Right hindlimb (tissue), 1 donor: ENCODE measurements at places on chromosomes 16 and 17.

DNA sequence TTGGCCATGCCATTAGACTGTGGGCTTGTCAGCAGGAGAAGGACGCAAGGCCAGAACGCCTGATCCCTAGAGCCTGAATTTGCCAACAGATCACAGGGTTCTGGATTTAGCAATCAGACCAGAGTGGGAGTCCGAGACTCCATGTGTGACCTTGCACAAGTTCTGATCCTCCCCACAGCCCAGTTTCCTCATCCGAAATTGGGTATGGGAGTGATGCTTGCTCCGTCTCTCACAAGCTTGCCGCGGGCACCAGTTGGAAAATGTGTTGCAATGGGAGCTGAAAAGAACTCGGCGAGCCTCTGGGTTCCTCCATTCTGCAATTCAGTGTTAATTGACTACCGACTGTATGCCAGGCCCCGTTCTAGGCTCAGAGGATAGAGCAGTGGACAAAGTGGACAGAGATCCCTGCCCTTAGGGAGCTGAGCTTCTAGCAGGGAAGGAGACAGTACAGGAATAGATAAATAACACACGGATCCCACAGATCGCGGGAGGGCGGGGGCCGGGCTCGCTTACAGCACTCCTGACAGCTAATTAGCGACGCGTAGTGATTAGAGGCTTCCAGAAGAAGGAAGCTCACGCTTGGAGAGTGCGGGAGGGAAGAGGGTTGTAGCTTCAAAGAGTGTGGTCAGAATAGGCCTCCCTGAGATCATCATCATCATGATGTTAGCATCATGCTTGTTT lies 150.4 kb upstream of the CIBAR2 start:
- DNase-seq, result no peak

GRCh38 chr16:16025214-16025968 lies 76.0 kb downstream of the ABCC1 start:
- no peak for DNase-seq

DNA sequence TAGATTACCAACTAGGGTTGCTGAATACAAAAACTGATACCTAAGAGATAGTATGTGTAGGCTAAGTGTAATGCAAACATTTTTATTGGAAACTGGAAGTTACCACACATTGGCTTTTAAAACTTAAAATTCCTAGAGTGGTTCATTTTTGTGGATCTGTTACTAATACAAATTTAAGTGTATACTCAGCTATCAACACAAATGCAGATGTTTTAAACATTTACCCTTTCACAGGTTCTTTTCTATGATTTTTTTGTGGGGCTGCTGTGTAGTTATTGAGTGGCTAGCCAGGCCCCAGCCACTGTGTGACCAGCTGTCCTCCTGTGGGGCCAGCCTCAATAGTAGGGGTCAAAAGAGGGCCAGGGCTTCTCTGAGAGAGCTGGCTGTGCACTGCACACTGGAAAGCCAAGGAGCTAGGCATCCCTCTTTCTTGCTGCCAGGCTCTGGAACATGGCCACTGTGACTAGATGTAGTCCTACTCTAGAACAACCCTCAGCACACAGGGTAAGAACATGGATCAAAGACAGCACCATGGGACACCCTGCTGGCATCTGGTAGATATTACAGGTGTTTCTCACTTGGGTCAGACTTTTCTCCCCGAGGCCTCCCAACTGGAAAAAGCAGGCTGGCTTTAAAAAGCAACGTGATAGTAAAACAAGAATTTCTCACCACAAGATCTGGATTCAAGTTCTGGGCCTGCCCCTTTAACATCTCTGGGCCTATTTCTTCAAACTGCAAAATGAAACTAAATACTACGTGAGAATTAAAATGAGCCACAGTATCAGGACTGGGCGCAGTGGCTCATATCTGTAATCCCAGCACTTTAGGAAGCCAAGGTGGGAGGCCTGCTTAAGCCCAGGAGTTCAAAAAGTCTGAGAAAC lies 7.3 kb upstream of the VEZF1 start:
- DNase-seq, result peak; percentile 80

DNA sequence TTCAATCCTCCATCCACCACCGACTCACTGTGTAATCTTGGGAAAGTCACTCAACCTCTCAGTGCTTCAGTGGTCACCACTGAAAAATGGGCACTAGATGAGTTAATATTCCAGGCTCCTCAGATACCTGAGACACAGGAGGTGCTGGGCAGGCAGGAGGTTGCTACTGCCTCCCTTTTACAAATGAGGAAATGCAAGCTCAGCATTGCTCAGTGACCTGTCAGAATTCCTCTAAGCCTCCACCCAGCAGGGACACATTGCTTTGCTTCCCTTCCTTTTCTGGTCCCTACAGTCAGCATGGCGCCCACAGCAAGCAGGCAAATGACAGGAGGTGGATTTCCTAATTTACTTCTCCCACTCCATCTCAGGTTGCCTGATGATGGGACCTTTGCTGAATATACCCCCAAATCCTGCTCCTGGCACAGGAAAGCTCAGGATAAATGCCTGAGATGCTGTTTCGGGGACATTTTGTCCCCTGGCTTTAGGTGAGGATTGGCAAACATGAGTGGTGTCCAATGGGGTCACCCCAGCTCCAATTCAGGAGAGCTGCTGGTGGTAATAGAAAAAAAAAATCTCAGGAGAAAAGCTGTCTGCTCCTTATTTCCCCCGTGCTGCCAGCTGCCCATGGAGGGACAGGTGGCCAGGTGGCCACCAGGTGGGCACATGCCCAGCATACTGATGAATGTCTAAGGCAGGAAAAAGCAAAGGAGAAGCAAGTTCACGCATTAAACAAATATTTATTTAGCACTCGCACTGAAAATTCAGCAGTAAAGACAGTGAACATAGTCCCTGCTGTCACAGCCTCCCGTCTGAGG lies 5.0 kb upstream of the KRT13 start:
- no peak for DNase-seq

- no peak for DNase-seq
Measured at GRCh38 chr17:81189670-81190530, 23.9 kb upstream of the AATK start.

DNA sequence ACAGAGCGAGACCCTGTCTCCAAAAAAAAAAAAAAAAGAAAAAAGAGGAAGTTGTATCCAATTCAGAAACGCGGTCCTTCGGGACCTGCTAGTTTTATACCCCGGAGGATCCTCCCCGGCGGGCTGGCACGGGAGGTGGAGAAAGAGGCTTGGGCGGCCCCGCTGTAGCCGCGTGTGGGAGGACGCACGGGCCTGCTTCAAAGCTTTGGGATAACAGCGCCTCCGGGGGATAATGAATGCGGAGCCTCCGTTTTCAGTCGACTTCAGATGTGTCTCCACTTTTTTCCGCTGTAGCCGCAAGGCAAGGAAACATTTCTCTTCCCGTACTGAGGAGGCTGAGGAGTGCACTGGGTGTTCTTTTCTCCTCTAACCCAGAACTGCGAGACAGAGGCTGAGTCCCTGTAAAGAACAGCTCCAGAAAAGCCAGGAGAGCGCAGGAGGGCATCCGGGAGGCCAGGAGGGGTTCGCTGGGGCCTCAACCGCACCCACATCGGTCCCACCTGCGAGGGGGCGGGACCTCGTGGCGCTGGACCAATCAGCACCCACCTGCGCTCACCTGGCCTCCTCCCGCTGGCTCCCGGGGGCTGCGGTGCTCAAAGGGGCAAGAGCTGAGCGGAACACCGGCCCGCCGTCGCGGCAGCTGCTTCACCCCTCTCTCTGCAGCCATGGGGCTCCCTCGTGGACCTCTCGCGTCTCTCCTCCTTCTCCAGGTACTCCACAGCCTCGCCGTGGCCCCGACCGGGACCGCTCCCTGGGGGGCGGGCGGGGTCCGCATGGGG lies at the start of gene CDH3:
Gene CDH3, plus strand, starts transcription at position 596 of the 779 bp plus-strand sequence. Its CDS starts 70 bp downstream, at position 666.
- DNase-seq, result no peak

GRCh38 chr16:30985401-30986128 lies 558 bp downstream of the HSD3B7 start:
- DNase-seq, result no peak

DNA sequence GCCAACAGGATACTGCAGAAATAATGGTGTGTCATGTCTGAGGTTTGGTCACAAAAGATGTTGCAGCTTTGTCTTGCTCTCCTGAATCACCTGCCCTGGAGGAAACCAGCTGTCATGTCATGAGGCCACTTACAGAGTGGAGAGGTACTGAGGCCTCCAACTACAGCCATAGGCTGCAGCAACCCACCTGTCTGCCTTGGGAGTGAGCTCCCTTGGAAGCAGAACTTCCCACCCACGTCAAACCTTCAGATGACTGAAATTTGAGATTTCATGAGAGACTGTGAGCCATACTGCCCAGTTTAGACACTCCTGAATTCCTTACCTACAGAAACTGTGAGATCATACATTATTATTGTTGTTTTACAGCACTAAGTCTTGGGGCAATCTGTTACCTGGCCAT lies 475.9 kb downstream of the HS3ST3B1 start:
- DNase-seq, result no peak

DNA sequence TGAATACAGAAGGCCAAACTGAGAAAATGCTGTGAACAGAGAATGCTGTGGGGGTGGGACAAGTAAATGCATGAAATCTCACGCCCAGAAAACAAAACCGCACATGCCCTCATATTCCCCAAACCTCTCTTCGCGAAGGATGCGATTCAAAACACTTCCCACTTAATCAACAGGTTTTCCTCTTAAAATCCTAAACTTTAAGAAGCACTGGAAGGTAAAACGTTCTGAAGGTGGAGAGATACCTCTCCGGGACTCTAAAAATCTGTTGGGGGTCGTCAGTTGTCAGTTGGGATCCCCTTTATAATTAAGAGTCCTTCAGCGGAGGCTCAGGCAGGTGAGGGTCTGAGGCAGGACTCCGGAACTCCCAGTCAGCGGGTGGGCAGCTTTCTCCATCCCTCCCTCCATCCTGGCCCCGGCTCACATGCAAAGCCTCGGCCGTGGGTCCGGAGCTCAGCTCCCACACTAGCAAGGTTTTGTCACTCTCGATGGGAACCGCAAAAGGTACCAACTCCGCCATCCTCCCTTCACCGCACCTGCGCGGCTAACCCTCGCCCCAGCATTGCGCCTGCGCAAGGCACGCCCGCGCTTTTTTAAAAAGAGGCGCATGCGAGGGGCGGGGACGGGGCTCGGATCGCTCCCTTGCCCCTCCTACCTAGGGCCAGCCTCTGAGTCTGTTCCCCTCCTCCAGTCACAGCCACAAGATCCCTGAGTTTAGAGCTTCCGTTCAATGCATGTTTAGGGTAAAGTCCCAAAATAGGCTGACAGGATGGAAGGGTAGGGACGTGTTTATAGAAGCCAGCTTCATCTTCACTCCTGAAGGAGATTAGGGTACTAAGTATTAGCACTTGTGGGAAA lies at the start of gene RDM1:
Gene RDM1, minus strand, starts transcription at position 563 of the 855 bp plus-strand sequence. Its CDS starts 46 bp downstream, at position 517.
- DNase-seq, result peak; percentile 86

DNA sequence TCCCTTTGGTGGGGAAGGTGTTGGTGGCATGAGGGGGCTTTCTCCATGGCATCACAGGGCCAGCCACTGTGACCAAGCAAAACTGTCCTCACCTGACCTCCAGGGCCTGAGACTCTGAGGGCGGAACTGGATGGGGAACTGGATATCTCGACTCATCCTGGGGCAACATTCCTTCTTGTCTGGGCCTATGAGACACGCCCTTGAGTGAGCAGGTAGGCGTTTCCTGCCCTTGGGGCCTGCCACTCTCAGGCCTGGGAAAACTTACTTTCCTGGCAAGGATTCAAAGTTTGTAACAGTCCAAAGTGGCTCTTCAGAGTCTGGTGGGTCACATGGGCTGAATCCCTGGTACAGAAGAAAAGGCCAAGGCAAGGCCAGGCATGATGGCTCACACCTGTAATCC lies 9.6 kb downstream of the MT1X start:
- DNase-seq, result no peak

- peak; percentile 75 for DNase-seq
Measured at GRCh38 chr17:75428543-75429469, 23.3 kb upstream of the GRB2 start.

- no peak for DNase-seq
Measured at GRCh38 chr17:51857052-51857597, 301.4 kb downstream of the CA10 start.

DNA sequence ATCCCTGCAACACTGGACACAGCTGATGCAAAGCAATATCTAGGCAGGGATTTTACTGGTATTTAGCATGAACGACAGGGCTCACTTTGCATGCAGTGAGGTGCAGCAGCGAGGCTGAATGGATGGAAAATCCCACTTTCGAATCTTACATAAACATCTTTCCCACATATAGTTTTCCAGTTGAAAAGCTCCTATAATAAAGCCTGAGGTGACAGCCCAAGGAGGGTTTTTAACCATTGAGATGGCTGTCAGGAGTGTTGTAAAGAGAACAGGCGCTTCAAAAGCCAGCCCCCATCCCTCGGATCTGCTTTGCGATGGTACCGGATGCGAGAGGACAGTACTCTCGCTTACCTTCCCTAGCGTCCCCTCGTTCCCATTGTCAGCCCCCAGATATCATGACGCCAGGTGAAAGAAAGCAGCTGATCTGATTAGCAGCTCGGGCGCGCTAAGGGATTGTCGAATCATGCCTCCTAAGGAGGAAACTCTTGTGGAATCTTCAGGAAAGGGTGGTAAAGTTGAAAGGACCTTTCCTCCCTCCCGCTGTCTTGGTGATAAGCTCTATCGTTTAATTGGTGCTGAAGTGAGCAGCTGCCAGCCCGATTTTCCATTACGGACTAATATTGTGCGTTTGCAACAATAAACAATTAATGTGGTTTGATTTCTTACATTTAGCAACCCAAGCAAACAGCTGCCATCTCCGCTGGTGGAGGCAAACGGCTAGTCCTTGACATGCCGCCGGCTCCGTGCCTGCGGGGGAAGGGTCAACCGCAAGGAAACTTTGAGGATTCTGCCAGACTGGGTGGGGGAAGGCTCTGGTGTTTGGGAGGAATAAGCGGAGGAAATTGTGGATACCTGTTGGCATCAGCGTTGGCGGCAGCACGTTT lies 1.8 kb downstream of the CDH8 start:
- DNase-seq, result peak; percentile 23

- no peak for DNase-seq
Measured at GRCh38 chr16:50367777-50368409, 895 bp downstream of the BRD7 start.
